Stimulated activated CD8-positive, alpha-beta memory T cell treated with anti-CD3 and anti-CD28 coated beads, Interleukin-7, amount 100 ng/mL, for 4 hours (primary cell): ENCODE measurements at places on chromosomes 12 and 14.

DNA sequence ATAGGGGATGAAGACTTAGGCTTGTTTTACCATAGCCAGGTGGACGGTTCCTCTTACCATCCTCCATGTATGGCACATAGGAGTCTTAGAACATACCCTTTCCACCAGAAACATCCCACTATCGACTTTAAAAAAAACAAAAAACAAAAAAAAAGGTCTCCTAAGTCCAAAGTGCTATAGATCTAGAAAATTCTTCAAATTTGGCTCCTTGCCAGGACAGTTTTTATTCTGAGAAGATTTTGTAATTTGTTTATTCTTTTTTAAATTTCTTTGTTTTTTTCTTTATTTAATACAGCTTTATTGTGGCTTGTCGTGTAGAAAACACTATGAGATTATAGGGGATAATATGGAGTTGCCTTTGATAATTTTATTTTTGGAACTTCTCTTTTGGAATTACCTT lies 197.7 kb downstream of the NUBPL start:
- DNase-seq: no peak

DNA sequence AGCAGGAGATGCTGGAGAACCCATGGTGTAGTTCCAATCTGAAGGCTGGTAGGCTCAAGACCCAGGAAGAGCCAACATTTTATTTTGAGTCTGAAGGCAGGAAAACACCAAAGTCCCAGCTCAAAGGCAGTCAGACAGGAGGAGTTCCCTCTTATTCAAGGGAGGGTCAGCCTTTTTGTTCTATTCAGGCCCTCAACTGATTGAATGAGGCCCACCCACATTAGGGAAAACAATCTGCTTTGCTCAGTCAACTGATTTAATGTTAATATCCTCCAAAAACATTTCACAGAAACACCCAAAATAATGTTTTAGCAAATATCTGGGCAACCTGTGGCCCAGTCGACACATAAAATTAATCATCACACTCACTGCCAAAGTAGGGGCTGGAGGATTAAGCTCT lies 130.8 kb downstream of the LMNTD1 start:
- no peak for DNase-seq

DNA sequence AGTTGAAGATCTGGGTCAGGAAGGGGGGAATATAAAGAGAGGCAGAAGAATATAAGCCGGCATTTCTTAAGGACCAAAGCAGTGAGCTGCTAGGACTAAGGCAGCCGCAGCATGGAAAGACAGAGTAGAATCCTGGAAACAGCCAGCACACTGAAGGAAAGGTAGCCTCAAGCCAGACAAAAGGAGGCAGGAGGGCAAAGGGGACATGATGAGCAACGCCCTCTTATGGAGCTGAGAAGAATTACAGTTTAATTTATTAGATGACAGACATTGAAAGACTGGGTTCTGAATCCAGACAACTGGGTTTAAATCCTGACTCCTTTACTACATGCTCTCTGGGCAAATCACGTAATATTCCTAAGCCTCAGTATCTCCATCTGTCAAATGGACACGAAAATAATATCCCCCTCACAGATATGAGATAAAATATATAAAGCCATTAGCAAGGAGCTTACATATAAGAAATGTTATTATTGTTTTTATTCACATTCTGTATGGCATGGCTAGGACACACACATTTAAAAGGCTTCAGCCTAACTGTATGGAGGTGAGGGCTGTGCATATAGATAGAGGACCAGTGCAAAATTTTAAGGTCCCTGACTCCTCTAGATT lies 8.1 kb upstream of the PCED1B start:
- DNase-seq: no peak

DNA sequence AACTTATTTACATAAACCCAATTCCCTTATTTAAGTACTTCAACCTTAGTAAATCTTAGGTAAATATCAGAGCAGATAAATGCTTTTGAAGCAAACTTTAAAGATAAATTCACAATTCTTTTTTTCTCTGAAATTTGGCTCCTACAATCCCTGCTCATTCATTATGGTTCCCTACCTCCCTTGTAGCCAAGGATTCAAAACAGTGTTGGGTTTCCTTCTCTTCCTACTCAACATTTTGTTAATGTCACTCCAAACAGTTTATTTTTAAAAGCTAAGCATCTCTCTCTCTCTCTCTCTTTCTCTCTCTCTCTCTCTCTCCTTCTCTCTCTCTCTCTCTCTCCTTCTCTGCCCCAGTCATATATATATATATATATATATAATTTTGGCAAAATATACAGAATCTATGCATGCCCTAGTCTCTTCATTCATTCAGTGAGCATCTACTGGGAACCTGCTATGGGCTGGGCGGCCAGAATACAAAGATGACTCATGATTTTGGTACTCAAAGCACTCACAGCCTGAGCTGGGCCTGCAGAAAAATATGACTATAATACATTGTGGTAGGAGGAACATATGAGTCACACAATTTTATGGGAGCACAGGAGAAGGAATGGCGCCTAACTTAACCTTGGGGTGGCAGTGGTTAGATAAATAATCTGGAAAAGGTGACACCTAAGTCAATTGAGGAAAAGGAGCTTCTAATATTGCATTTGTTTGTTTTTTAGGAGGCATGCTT lies 123.7 kb upstream of the DHRS4 start:
- no peak for DNase-seq

DNA sequence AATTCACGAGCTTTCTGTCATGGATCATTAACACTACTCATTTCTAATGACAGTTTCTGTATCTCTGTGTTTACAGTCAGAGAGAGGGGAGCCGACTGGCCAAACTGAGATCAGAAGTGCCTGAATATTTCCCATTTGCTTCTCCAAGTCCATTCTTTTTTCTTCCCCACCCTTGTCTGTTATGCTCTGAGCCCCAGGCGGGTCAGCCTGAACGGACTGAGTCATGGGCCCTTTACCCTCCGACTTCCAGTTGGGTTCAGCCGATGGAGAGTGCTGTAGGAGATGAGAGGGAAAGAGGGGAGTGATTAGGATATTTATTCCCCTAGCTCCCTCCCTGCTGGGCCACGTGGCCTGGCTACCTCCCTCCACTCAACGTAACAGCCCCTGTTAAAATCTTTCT lies 104.7 kb downstream of the PAH start:
- DNase-seq: no peak

DNA sequence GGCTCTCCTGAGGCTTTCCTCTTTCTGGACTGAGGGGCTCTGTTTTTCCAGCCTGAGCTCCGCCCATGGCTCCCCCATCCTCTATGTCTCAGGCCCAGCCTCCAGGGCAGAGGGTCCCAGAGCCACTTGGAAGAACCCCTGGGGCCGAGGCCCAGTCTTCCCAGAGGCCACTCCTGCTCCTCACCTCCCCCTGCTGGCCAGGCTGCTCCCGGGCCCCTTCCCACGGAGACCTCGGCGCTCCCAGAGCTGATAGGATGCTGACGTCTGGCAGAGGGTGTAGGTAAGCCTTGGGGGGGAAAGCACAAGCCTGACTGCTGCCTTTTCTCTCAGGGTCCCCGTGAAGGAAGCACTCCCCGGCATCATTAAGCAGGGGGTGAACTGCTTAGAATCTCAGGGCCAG lies 51.4 kb downstream of the ERH start:
- DNase-seq: no peak

DNA sequence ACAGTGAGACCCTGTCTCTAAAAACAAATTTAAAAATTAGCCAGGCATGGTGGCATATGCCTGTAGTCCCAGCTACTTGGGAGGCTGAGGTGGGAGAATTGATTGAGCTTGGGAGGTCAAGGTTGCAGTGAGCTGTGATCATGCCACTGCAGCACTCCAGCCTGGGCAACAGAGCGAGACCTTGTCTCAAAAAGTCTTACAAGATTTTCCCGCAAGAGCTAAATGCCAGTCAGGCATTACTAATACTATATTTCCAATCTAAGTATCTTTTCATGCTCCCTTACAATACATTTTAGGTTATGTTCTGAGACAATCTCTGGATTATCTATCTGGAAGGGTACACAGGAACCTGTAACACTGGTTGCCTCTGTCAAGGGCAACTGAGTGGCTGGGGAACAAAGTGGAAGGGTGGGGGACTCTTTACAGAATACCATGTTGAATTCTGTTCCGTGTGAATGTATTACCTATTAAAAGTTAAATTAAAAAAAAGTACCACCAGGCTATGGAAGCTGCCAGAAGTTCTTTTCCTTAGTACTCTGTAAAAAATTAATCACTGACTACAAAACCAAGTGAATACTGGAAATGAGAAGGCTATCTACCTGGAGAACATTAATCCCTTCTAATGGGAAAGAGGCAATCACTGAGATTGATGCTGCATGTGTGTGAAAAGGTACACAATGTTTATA lies 56.7 kb downstream of the BTBD7 start:
- no peak for DNase-seq

GRCh38 chr14:81382517-81383225 lies 17.5 kb downstream of the STON2 start:
- DNase-seq: no peak

- no peak for DNase-seq
These were observed 1196.5 kb downstream of the GALC start for GRCh38 chr14:86796221-86797074.

DNA sequence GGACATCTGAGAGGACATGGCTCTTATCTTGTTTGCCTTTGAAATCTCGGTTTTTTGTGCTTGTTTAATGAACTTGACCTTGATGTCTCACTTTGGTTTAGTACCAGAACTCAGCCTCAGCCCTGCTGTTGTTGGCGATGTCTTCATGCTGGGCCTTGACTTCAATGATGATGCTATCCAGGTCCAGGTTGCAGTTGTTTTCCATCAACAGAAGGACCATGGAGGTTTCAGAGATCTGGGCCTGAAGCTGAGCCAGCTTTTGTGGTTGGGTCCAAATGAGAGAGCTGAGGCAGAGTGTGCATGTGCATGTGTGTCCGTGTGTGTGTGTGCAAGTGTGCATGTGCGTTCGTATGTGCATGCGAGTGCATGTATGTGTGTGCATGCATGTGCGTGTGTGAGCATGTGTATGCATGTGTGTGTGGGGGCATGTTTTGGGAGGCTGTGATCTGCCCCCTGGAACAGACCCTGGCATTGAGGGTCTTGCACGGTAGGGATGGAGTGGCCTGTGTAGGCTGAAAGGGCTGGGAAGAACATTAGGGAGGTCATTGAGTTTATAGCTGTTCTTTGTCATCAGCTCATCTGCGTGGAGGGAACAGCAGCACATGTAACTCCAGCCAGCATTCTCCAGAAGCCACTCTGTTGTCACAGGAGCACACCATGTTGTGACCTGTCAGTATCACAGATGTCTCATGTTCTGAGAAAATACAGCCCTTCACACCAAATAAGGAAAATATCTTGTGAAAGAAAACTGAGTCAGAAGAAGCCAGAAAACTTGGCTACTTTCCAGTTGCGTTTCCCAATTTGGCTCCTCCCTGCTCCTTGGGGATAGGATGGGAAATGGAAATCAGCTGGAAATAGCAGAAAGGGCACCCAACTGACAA lies 10.0 kb upstream of the KRT82 start:
- no peak for DNase-seq

DNA sequence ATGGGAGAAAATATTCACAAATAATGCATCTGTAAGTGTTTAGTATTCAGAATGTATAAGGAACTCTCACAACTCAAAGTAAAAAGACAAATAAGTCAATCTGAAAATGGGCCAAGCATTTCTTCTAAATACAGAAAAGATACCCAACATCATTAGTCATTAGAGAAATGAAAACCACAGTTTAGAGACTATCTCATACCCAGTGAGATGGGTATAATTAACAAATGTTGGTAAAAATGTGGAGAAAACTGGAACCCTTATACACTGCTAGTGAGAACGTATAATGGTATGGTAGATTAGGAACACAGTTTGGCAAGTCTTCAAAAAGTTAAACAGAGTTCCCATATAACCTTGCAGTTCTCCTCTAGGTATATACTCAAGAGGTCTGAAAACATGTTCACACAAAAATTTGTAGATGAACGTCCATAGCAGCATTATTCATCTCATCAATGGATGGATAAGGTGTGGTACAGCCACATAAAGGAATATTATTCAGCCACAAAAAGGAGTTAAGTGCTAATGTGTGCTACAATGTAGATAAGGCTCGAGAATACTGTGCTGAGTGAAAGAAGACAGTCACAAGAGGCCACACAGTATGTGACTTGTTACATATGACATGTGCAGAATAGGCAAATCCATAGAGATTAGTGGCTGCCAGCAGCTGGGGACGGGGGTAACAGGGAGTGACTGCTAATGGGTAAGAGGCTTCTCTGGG lies 5.9 kb downstream of the VCPKMT start:
- DNase-seq: no peak
